Activated T-cell treated with anti-CD3 and anti-CD28 coated beads for 24 hours (primary cell): ENCODE measurements at places on chromosomes 5 and 9.
A peak's percentile ranks its signal among the peaks of the same experiment; 100 is the strongest.

GRCh38 chr9:134837529-134837928, 43.1 kb upstream of the FCN2 start:
- no peak for DNase-seq

GRCh38 chr9:7123743-7124142, 366.0 kb downstream of the KDM4C start:
- no peak for DNase-seq

DNA sequence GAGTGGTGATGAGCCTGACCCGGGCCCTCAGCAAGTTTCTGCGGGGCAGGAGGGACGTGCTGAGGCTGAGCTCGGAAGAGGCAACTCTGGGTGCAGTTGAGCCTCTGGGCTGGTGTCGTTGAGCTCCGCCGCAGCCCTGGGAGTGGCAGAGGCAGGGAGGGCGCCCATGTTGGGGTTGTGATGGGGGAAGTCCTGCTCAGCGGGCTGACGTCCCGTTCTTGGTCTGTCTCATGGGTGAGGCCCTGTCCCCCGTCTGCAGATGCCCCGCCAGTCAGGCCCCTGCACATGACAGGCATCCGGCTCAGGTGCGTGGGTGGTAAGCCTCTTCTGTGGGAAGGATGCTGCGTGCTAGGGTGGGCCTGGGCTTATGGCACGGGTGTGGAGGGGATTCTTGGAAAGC, 64.3 kb downstream of the RXRA start:
- peak; percentile 62 for DNase-seq

- DNase-seq, result no peak
These were observed 5.3 kb downstream of the DPYSL3 start for GRCh38 chr5:147504535-147504934.

DNA sequence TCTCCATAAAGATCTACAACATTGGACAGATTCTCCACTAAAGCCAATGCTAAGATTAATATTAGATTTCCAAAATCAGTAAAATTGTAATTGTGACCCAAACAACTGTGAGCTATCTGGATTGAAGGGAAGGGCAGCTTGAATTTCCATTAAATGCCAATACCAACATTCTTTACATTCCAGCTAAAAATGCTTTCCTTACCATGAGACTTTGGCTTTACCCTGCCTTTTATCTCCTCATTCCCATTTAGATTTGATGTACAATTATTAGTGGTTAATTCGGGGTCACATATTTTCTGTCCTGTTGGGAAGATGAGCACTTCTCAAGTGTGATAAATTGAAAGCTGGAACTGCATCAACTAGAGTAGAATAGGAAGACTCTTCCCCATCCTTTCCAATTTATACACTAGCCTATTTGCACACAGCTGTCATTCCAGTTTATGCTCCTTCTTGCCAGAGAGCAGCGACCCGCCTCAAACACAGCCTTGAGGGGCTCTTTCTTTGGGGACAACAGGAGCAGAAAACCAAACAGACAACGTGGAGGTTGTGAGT, 33.1 kb upstream of the MYOT start:
- no peak for DNase-seq

DNA sequence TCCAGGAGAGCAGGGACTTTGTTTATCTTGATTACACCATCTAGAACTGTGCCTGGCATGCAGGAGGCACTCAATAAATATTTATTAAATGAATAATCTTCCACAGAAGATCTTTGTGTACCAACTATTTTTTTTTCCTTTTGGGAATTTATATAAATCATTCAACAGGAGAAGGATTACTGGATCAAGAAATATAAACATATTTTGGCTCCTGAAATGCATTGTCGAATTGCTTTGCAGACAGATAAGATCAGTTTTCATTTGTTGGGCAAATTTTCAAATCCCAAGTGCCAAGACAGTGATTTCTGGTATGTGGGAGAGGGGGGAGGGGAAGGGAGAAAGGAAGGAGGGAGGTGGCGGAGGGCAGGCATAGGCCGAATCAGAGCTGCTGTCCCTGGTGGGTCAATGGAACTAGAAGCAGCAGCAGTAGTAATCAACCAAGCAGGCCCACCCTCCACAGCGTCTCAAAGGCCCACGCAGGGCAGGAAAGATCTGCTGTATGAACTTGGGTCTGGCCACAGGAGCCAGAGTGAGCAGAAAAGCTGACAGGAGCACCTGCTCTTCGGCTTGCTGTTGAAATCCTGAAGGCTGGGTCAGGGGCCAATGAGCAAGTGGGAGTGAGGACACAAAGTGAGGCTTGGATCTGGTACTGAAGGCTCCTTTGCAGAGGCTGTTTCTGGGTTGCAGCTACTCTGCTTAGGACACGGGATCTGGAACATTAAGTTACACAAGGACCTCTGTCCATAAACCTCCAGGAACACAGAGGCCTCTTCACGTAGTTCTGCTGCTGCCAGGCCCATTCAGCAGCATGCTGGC, 15.8 kb upstream of the TRAF1 start:
- no peak for DNase-seq

DNA sequence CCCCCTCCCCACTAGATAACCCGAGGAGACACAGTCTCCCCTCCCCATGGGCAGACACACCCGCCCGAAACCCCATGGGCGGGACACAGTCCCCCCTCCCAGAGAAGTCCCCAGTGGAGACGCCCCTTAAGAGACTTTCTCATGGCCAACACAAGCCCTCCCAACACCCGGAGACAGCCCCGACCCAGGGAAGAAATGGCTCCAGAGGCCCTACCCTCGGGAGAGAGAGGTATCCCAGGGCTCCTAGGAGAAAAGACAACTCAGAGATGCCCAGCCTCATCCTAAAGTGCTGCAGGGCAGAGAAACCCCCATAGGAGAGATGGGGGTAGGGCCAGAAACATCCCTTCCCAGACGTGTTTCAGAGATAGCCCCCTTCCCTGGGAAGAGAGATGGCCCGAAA, 27.4 kb downstream of the PCDH1 start:
- DNase-seq, result no peak

DNA sequence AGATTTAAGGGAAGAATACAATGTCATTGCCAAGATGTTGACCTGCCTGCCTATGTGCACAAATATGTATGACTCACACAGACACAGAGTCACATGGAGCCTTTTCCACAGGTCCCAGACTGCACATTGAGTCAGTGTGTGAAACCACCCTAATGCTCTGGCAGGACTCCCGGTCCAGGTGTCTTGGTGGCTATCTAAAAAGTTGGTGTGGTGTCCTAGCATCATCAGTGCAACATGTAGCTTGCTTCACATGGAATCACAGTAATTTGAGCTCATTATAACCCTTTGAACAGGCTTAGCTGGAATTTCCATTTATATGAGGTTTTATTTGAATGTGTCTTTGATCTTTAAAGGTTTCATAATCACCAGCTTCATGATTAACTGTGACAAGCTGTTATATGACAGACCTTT, 10.7 kb downstream of the IFNA5 start:
- DNase-seq, result no peak

DNA sequence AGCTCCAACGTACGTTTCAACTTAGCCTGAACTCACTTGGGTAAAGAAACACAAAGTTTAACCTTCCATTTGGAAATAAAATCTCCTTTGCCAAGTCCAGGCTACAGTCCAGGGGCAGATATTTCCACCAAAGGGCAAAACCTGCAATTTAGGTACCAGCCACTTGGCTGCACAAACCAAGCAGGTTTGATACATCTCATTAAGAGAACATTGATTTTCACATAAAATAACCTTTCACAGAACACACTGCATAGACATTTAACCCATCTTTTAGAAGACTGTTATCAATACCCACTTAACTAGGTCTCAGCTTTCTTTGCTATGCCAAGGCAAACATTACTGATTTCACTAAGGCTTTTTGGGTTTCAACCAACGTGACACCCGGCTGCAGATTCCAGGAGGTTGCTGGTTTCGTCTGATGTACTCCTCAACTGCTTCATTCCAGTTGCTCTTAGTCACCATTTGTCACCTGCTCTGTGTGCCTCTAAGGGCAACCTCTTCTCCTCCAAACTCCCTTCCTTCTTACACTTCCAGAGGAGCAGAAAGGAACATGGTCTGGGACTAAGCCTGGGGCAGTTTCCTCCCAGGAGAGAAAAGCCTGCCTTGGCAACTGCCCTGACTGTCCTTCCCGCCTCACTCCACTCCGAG, 67.1 kb downstream of the EPB41L4B start:
- DNase-seq, result no peak

GRCh38 chr5:76762484-76762883, 46.6 kb downstream of the F2R start:
- no peak for DNase-seq
